ENCODE measurements at places on chromosomes 3 and 15.

- DNase-seq: no peak
Observed at GRCh38 chr3:119835556-119835955, 53.7 kb downstream of the NR1I2 start.

DNA sequence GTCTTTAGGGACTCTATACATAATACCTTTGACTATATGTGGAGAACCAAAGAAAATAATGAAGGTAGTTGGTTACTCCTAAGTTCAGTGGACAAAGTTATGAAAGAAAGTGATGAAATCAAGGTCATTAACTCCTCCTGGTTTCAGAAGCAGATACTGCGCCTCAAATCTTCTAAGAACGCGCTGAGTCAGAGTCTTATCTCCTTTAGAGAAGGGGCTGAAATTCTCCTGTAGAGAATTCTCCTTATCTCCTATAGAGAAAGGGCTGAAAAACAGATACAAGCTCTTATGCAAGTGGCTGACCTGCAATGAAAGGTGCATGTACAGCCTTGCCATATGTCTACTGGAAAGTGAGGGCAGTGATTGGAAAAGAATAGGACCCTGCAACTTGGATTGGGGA lies 824.2 kb downstream of the NSUN3 start:
- no peak for DNase-seq

- DNase-seq: no peak
Observed at GRCh38 chr15:39710681-39711080, 72.0 kb downstream of the FSIP1 start.

GRCh38 chr3:64548200-64548889 lies 139.5 kb downstream of the ADAMTS9 start:
- no peak for DNase-seq

DNA sequence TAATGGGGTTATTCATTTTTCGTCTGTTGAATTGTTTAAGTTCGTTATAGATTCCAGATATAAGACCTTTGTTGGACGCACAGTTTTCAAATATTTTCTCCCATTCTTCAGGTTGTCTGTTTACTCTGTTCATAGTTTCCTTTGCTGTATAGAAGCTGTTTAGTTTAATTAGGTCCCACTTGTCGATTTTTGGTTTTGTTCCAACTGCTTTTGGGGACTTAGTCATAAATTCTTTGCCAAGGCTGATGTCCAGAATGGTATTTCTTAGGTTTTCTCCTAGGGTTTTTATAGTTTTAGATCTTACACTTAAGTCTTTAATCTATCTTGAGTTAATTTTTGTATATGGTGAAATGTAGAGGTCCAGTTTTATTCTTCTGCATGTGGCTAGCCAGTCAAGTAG lies 58.9 kb upstream of the ZNF280D start:
- no peak for DNase-seq

GRCh38 chr15:68599560-68600071 lies 20.8 kb downstream of the CORO2B start:
- no peak for DNase-seq

DNA sequence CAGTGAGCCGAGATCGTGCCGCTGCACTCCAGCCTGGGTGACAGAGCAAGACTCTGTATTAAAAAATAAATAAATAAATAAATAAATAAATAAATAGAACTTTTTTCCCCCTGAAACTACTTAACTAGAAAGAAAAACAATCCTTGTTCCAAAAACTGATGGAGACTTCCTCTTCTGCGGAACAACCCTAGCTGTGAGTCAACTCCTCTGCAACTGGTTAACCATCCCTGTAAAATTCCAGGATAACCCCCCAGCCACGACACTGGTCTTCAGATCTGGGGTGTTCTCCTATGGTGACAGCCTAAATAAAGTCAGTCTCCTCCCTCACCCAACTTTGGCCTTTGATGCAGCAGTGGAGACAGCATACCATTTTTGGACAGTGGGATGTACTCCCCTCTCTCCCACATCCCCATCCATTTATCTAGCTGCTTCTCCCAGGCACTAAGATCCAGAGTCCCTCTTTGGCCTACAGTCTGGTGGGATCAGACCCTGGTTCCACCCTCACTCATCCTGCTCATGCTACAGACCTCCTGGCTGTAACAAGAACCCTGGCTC lies 352.6 kb downstream of the OCA2 start:
- DNase-seq: no peak

GRCh38 chr15:36911322-36911944 lies 188.9 kb downstream of the MEIS2 start:
- no peak for DNase-seq

- peak; percentile 44 for DNase-seq
Observed at GRCh38 chr15:40878785-40879184, 4.8 kb upstream of the RHOV start.

GRCh38 chr15:80267658-80268057 lies 15.6 kb upstream of the CTXND1 start:
- DNase-seq: no peak

- no peak for DNase-seq
Observed at GRCh38 chr15:77030928-77031375, 36.0 kb downstream of the PSTPIP1 start.

DNA sequence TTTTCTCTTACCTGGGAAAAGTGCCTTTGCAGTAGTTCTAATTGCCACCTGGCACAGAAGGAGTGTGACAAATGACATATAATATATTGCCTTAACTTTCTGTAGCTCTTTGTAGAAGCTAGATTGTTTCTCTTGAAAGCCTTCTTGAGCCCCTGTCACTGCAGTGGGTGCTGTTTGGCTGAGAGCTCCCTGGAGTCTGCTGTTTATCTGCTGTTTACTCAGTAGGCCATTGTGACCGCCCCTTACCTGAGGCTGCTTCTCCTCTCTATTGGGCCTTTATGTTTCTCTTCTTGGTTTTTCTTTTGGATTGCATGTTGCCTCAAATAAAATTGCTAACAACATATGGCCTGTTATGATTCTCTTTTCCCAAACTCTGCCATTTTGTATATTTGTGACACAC lies 16.7 kb downstream of the MAP2K5 start:
- DNase-seq: no peak

DNA sequence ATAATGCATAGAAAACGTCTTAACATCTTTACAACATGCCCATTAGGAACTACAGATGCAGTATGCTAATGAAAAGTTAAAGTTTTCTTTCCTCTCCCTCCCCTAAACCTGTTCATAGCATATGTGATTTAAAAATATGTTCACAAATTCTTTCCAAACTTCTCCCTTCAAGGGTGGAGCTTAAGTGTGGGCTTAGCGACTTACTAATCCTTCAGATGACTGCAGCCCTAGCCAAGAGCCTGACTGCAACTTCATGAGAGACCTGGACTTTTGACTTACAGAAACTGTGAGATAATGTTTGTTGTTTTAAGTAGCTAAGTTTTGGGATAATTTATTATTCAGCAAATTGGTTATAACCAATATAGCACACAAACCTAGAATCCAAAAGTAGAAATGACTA lies 22.0 kb upstream of the ANXA2 start:
- no peak for DNase-seq

DNA sequence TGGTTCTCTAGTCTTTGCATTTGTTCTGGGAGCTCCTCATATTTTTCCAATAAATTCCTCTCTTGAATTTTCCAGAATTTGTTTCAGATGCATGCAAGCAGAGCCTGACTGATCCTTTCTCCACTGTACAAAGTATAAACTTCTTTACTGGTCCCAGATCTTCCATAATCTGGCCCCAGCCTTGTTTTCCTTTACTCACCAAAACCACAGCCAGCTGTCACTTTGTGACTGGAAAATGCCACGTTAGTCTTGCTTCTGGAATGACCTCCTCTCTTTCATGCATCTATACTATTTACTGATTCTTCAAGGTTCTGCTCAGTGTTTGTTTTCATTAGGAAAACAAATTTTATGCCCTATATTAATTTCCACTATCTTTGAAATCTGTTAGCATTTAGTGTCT lies 60.4 kb upstream of the SPPL2A start:
- DNase-seq: no peak

- no peak for DNase-seq
Observed at GRCh38 chr15:53841651-53842050, 82.2 kb upstream of the WDR72 start.

DNA sequence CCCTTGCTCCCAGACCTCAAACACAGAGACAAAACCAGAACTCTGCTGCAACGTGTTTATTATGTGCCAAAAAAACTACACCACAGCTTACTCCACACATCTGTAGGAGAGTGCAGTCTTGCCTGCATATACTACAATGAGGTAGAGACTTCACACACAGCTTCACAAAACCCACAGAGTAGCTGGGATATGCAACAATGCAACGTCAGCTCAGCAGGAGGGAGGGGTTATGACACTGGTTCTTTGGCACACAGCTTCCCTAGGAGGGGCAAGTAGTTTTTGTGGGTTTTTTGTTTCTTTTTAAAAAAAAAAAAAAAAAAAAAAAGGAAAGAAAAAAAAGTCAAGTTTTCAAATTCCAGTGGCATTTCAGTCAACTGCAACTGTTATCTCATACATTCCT lies 2.9 kb upstream of the RPS17 start:
- DNase-seq: no peak

GRCh38 chr3:13506680-13507079 lies 26.6 kb downstream of the HDAC11 start:
- no peak for DNase-seq

- no peak for DNase-seq
Observed at GRCh38 chr3:138948371-138949001, 1.5 kb downstream of the FOXL2NB start.

DNA sequence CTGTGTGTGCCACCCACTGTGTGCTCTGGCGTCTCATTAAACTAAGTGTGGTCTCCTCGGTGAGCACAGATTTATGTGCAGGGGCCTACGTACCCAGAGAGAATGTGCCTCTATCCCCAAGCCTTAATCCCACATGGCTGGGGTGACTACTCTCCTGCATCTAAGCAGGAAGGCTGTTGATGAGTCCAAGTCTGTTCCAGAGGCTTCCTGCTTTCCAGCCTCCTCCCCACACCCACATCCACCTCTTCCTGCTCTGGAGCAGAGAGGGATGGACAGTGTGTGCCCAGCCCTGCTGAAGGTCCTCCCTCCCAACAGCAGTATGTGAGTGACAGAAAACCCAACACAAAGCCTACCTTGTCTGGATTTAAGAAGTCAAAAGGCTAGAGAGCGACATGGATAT lies 38.8 kb upstream of the BCL2L10 start:
- DNase-seq: no peak

DNA sequence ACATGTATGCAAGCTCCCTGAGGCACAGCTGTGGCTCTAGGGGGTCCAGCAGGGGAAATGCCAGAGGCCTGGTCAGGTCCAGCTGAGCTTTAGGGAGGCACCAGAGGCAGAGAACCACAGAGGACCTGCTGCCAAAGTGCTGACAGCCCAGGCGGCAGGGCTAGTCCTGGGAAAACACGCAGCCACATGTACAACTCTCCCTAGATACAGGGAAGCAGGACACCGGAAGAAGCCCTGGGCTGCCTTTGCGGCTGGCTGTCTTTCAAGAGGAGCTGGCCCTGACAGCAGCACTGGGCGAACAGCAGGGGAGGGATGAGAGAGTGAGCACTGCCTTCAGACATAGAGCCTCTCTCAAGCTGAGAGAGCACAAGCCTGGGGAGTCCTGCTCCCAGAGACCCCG lies 40.7 kb downstream of the RFT1 start:
- no peak for DNase-seq

DNA sequence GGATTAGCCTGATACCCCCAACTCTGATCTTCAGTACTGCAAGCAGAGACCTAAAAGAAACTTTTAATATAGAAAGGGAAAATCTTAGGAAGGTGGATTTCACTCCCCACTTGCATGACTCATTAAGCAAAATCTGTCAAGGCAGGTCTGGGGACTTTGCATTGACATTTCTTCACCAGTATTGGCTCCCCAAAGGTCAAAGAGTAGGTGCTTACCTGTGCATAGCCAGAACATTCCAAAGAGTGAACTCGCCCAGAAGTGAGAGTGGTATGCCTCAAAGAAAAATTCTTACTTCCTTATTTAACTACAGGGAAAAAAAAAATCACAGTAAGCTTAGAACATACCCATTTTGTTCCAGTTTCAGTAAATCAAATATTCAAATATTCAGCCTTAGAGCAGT lies 140.9 kb upstream of the TP63 start:
- no peak for DNase-seq

GRCh38 chr3:30738605-30739004 lies 132.2 kb downstream of the TGFBR2 start:
- DNase-seq: no peak

DNA sequence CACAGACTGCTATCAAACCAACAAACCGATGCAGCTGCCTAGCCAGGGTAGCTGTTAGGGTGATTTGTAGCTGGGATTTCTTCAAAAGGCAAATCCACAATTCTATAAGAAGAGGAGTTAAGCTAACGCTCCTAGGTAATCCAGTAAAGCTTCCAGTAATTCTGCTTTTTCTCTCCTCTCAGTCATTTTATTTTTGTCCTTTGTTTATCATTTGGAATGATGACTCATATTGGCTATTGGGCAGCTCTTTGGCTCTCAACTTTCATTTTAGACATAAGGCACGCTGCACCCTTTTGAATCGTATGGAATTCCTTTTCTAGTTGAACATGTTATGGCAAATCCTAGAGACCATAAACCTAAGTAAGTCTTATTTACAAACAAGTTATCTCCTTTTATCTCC lies 53.2 kb upstream of the PPARG start:
- DNase-seq: peak; percentile 23

GRCh38 chr15:67865331-67865730 lies 25.5 kb upstream of the RNU6-1 start:
- no peak for DNase-seq

DNA sequence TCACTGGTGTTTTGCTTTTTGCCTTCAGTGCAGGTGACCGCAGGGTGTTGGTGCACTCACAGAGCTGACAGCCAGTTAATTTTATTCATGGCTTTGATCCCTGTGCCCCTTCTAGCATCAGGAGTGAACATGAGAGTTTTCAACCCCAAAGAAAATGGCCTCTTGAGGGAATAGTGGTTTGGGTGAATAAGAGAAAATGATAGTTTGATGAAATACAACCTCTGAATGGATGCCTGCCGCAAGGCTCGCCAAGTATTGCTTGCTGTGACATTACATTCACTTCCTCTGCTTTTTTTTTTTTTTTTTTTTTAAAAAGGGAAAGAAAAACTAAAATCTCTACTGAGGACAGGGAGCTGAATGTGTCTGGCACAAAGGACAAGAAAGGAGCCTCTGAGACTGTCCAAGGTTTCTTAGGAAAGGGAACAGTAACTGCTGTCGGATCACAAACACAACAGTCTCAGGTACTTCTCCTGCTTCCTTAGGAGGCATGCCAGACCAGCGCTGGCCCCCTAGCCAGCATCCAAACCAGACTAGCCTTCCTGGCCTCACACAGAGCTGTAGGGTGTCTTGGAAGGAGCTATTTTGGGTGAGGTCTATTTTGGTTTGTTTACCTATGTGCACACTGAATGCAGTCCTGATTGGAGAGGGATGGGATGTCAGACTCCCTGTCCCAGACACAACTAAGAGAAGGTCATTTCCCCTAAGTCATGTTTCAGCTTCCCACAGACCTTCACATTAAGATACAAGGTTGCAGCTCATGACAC lies 29.0 kb downstream of the CCDC80 start:
- no peak for DNase-seq

DNA sequence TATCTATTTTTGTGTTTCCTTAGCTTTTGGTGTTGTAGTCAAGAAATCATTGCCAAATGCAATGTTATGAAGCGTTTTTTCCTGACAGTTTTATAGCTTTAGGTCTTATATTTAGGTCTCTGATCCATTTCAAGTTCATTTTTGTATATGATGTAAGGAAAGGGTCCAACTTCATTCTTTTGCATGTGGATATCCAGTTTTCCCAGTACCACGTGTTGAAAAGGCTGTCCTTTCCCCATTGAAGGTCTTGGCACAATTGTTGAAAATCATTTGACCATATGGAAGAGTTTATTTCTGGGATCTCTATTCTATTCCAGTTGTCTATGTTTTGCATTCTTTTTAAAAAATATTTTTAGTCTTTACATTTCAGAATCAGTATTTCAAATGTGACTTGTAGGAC lies 14.6 kb upstream of the SNRPN start:
- DNase-seq: no peak

Data from SW480 (cell line).